ENCODE measurements at places on chromosomes 12 and 14.

DNA sequence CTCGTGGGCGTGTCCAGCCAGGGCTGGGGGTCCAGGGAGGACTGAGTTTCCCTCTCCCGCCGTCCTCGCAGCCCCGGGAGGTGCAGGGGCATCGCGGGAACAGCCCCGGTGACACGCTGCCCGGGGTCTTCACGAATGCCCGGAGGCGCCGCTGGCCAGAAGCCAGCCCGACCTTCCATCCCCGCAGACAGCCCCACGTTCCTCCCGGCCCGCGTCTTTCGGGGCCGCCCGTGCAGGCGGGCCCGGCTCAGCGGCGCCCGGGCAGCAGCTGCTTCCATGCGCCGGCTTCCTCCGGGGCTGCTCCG is 827 bp upstream of the TEDC1 start:
- no peak for DNase-seq

- DNase-seq: no peak
Observed at GRCh38 chr12:68177562-68177961, 18.0 kb upstream of the IFNG start.

DNA sequence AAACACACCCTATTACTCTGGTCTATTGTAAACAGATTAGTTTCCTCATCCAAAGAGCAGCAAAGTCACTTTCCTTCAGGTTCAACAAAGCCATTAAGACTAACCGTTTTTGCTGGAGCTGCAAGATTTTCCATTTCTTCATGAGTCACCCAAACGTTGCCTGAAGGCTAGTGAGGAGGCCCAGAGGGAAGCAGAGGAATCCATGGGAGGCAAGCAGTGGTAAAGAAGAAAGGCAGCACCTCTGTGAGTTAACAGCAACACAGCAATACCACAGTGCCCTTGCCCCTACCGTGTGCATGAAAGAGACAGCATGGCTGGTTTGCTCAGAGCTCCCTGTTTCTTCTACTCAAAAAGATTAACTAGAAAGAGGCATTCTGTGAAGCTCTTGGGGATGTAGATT is 206.3 kb downstream of the ACSS3 start:
- no peak for DNase-seq

- no peak for DNase-seq
Observed at GRCh38 chr14:79285263-79285662, 926.0 kb downstream of the DIO2 start.

DNA sequence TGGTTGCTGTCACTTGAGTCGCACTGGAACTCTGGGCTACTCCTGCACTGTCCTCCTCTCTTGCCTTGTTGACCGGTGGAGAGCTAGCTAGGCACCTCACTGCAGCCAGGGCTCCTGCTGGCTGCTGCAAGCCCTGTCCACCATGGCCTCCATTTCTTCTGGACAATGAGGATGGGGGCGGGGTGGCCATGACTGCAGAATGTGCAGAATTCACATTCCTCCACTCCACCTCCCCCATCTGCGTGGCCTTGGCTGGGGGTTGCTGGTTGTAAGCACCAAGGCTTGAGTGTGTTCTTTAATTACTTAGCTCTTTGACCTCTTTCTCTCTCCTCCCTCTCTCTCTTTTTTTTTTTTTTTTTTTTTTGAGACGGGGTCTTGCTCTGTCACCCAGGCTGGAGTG is 248.5 kb downstream of the PCNX1 start:
- no peak for DNase-seq

DNA sequence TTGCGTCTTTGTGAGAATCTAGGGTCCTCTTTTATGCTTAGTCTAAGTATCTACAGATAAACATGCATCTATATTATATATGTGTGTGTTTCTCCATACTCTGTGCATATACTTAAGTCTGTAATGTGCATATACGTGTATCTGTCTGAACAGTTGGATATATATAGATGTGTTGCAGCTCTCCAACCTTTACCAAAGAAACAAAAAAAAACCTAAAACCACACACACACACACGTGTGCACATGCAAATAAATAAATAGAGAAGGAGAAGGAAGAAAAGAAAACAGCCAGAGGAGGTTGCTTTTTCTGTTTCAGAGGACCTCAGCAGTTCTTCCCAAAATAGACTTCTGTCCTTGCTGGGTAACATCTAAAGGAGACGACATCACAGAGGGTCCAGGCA is 244.9 kb downstream of the CACNA1C start:
- DNase-seq: no peak

DNA sequence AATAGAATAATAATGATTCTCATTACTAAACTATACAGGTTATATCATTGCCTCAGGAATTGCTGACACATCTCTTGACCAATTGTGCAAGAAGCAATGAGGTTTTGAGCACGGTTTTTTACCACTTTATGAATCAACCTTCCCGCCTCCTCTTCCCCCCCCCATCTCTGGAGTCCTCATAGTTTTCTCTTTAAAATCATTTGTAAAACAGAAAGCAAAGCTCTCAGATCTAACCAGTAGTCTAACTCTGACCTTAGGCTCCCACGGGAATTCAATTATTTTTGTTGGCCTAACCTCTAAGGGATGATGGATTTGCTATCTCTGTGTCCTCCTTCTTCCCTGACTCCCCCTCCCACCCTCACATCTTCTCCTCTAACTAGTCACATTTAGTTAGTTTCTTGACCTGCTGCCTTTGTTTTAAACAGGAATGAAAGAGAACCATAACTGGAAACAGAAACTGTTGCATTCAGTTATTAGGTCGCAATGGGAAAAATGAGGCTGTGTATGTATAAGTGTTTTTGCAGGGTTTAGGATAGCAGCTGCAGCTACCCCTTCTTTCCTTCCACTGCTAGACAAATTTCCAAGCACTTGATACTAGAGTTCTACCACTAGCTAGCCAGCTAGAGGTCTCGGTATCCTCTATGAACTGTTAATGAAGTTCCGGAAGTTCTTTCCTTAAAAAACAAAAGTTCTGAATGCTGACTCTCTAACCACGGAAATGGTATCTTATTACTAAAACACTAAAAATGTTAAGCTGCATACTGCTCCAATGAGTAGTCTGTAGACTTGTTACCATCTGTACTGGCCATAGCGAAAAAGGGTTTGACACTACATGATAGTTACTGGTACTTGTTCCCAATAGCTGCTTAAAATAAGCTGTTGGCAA is 65.4 kb downstream of the TAOK3 start:
- DNase-seq: no peak

DNA sequence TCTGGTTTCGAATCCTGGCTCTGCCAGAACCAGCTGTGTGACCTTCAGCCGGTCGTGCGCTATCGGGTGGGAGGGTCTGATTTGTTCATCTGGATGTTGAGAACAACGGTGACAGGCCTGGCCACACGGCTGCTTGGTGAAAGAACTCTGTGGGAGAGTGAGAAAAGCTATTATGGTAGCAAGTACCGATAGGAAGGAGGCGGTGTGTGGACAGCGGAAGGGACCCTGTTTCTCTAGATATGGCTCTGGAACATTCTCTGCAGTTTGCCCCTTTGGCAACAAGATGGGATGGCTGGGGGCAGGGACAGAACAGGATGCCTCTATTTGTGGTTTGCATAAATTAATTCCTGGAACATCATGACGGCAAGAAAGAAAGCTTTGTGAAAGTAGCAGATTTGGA is 347.3 kb downstream of the AACS start:
- DNase-seq: no peak

DNA sequence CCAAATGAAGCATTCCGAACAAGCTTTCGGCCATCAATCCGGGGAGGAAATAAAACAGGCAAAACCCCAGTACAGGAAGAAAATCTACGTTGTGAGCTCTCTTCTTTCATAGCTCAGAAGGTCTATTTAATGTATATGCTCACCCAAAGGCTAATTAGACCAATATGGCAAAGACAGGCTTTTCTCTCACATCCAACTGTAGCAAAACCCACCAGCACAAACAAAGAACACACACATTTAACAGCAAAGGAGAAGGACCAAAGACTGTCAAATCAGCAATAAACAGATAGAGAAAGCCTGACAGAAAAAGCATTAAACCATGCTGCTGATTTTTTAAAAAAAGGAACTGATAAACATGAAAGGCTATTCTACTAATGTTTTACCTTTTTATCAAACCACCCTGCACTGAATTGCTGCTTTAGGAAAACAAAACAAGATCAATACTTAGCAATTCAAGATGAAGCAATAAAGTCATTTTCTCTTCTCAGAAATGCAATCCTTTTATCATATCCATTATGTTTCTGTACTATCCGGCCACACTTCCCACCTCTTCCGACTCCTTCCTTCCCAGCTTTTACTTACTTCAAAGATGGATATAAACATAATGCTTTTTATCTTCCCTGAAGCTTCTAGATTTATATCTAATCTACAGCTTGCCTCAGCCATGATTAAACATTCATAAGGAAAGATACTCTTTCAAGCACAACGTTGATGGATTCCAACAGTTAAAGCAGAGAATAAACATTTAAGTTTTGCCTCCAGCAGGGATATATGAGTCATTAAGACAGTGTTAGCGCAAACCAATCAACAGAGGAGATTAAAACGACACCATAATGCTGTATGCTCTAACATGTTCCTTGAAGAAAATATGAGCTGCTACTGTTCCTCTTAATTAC is 74.6 kb upstream of the BBS10 start:
- DNase-seq: no peak

DNA sequence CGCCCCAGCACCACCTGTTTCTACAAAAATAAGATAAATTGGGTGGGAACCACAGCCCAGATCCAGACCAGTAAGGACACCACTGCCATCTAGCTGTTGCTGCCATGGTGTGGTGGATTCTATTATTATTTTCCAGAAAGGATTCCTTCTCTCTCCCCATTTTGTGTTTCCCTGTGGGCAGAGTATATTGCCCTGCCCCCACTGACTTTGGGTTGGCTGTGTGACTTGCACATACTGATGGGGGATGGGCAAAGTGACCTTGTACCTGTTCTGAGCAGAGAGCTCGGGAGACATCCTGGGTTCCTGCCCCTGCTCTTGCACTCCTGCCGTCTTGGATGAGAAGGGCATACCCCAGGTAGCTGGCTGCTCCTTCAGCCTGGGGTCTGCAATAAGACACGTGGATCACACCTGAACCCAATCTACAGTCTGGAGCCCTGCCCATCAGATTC is 24.3 kb downstream of the MOAP1 start:
- no peak for DNase-seq

DNA sequence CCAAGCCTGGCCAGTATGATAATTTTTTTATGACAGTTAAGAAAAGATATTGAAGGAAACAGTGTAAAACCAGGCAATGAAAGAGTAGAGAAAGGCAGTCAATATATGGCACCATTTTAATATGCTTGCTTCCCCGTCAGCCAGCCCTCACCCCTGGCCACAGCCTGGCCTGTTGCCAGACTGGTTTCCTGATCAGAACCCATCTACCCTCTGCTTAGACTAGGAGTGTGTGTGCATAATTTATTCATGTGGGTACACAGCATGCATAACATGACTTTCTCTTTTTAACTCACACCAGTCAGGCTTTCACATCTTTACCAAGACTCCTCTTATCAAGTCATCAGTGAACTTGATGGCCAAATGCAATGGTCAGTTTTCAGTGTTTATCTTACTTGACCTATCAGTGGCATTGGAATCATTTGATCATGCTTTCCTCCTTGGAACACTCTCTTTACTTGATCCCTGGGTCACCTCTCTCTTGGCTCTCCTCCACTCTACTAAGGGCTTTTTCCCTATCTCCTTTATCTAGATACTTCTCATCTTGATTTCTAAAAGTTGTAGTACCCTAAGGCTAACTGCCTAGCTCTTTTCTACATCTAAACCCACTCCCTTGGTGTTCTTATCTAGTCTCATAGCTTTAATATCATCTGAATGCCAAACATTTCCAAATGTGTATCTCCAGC is 10.0 kb upstream of the GPR19 start:
- DNase-seq: no peak

DNA sequence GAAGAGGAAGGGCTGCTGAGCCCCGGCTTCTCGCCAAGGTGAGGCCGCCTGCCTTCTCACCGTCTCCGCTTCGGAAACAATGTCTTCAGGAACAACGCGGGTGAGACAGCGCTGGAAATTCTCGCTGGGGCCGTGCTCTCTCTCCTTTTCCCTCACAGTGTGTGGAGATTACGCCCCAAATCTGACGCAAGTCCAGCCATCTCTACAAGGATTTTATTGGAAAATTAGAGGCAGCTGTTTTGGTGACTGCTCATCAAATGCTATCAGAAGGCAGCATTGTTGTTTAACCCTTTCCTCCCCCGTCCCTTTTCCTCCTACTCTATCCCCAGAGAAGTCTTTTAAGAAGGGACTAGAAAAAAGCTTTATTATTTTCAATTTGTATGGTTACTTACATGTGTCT is 53.5 kb downstream of the PIWIL1 start:
- no peak for DNase-seq

DNA sequence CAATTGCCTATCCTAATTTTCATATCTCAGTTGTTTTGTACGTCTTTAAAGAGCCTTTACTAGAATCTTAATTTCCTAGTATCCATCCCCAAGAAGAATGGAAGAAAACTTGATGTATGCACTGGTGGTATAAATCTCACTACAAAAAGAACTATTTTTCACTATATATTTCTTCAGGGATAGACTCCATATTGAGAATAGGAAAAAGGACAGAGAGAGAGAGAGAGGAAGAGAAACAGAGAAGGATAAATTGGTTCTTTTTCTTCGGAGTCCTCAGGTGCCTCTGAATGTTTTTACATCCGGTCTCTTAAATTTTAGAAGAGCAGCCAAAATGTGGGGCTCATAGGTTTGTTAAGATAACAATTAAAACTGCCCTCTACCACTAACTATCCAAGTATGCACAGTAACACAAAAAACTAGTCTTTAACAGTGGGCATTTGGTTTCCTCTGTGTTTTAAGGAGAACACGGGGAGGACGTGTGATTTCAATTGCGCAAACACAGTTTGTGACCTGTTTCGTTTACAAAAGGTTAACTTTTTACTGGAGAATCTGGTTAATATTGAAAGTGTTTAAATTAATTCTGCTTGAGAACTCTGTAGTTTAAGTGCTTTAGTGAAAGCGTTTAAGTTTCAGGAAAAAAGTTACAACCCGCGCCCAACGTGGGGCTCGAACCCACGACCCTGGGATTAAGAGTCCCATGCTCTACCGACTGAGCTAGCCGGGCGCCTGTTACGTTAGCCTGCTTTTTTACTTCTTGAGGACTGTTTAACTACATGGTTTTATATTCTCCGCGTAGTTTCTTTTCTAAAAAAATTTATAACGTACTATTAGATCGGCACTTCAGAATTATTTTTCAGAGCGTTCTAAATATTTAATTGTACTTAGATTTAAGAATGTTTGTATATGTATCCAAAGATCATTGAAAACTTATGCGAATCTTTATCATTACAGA is 5.1 kb upstream of the PSMA3 start:
- DNase-seq: no peak

GRCh38 chr14:66381755-66382154 is 104.4 kb upstream of the CCDC196 start:
- DNase-seq: no peak

DNA sequence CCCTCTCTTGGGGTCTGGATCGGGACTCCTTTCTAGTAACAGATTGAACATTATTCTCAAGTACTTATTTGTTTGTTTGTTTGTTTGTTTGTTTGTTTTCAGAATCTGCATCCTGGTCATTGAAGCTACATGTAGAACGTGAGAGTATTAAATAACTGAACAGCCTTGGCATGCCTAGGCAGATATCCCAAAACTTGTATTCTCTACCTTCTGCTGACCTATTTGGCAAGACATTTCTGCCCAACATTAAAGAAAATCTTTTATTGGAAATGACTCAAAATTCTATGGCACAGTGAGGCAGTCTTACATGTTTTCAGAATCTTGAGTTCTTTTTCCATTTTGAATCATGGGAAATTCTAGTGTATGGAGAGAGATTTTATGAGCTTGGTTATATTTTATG is 165.1 kb upstream of the CNOT2 start:
- DNase-seq: no peak

GRCh38 chr12:47717443-47718193 is 7.7 kb downstream of the ENDOU start:
- no peak for DNase-seq

- no peak for DNase-seq
Observed at GRCh38 chr12:114704096-114704495, 20.1 kb upstream of the TBX3 start.

- DNase-seq: no peak
Observed at GRCh38 chr14:96688629-96689028, 108.6 kb upstream of the VRK1 start.

Measured in cortex of kidney (tissue), 1 donor.